ENCODE measurements at places on chromosomes 12 and 14. TPM values are rescaled to one million over a fixed set of nuclear protein-coding genes. Genes with fewer than 3 reads are reported as not detected.
A peak's percentile ranks its signal among the peaks of the same experiment; 100 is the strongest.

Gene CD163
- not detected for total RNA-seq

Gene CLECL1
- not detected for total RNA-seq

Gene AQP6
- total RNA-seq: not detected

Gene PRPF39
- 40.4 TPM for total RNA-seq

Gene ARL1
- total RNA-seq: 127 TPM

Gene PEX5
- 25.5 TPM for total RNA-seq

Gene DHRS2
- not detected for total RNA-seq

Gene PYGL
- total RNA-seq: 97.7 TPM

Gene TEX52
- not detected for total RNA-seq

Gene KIF5A
- total RNA-seq: 2.6 TPM

DNA sequence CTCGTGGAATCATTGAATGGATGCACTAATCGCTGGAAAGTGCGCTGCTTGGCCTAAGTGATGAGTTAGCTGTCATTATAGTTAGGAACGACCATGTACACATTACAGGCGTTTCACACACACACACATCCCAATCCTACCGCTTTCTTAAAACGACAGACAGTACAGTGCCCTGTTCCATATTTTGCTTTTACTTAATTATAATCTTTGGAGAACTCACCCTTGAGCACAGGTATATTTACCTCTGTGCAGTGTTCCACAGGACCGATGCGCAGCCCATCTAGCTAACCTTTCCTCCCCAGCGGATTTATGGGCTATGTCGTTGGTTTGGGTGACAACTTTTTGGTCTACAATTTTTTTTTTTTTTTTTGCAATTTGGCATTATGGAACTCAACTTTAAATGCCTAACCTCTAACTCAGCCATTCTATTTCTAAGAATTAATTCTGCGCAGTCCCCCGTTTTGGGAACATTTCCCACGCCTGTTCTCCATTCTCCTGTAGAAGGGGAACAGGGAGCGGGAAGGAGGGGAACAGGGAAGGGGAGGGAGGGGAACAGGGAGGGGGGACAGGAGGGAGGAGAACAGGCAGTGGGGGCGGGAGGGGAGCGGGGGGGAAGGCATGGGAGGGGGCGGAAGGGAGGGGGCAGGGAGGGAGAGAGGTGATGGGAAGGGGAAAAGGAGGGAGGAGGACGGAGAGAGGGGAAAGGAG, 663 bp upstream of the ULK1 start:
- DNase-seq: no peak

GRCh38 chr12:25625146-25625545, 72.1 kb upstream of the LMNTD1 start:
- no peak for DNase-seq

- no peak for DNase-seq
These were observed 67.3 kb upstream of the BICD1 start for GRCh38 chr12:32039347-32039746.

DNA sequence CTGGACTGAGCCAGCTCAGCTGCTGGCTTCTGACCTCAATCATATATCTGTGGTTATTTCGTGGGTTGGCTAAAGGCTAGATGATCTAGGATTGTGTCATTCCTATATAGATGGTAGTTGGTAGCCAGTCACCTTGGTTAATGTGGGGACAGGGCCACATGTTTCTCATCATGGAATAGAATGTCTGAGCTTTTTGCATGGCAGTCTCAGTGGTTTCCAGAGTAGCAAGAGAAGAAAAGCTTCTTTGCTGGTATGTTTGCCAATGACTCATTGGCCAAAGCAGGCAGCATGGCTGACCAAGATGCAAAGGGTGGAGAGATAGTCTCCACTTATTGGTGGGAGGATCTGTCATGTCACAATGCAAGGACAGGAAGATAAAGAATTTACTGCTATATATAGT, 746.4 kb upstream of the FLRT2 start:
- no peak for DNase-seq

DNA sequence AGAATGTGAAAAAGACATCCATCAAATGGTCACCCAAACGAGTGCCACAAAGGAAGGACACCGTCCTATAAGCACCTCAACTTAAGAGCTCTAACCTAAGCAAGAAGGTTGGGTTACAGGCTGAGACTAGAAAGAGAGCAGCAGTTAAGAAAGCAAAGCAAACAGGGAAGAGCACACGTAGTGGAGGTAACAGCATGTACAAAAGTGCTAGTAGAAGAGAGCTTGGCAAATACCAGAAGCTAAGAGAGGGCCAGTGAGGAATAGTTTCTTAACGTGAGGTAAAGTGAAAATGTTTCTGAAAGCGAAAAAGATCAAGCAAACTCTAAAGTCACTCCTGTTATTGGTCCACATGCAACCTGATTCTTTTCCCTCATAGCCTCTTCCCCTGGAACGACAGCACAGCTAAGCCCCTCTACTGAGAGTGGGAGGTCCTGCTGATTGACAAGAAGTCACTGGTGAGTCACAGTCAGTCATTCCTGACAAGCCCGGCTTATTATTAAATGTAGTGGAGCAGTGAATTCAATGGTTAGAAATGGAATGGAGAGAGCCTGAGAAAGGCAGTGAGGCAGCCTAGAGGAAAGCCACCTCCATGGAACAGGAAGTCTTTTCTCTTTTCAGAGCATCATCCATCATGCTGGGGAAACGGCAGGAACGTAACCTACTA, 204.4 kb downstream of the SLC25A21 start:
- no peak for DNase-seq

GRCh38 chr12:64218597-64218996, 3.5 kb downstream of the KICS2 start:
- DNase-seq: no peak

DNA sequence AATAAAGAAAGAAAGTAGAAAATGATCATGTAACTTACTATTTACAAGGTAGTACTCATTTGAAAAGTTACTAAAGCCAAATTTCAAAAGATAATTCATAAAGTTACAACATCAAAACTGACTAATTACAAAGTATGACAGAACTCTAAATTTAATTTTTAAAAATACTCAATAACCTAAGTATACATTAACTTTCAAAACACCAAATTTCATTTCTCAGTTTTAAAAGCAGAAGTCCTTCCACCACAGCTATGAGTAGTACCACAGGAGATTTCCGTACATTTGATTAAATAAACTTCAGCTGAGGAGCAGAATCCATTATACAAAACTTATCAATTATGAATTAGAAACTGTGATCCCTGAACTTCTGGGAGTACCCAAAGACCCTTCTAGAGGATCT, 100.8 kb upstream of the BBS10 start:
- no peak for DNase-seq

DNA sequence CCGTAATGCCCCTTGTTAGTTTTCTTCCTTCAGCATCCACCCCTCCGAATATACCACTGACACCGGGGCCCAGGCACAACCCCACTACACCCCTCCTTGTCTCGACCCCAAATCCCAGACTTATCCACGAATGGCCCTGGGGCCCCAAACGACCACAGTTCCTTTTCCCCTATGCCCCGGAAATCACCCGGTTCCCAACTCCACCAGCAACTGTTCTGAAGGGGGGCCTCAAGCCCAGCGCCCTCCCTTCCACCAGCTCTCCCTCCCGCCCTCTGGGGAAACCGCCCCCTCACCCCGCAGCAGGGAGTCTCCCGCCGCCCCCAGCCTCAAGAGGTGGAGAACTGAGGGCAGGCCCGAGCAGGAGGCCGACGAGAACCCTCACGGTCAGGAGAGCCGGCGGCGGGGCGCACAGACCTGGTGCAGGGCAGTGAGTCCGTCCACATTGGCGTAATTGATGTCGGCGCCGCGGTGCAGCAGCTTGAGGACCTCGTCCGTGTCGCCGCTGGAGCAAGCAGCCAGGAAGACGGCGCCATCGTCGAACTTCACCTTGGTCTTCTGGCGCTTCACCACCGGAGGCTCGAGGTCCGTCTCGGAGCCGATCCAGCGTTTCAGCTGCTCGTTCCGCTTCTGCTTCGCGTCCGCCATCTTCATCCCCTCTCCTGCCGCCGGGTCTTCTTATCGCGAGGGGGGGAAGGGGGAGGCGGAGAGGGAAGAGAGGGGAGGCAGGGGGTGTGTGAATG, 446 bp downstream of the PPP1R12A start:
- DNase-seq: peak; percentile 96

DNA sequence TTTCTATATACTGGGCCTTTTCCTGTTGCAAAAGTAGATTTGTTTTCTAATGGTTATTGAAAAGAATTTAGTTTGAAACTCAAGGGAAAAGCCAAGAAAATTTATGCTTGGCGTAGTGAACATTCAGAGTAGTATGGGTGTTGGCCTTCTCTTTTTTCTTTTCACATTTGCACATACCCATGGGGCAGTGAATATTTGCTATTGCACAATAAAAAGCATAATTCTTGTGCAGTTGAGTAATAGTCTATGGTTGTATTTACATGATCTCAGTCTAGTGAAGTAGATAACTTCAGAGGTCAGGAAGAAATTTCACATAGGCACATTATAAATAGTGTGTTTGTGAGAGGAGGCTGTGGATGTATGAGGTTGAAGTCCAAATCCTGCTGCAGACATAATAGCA, 158.1 kb downstream of the FLRT2 start:
- no peak for DNase-seq

DNA sequence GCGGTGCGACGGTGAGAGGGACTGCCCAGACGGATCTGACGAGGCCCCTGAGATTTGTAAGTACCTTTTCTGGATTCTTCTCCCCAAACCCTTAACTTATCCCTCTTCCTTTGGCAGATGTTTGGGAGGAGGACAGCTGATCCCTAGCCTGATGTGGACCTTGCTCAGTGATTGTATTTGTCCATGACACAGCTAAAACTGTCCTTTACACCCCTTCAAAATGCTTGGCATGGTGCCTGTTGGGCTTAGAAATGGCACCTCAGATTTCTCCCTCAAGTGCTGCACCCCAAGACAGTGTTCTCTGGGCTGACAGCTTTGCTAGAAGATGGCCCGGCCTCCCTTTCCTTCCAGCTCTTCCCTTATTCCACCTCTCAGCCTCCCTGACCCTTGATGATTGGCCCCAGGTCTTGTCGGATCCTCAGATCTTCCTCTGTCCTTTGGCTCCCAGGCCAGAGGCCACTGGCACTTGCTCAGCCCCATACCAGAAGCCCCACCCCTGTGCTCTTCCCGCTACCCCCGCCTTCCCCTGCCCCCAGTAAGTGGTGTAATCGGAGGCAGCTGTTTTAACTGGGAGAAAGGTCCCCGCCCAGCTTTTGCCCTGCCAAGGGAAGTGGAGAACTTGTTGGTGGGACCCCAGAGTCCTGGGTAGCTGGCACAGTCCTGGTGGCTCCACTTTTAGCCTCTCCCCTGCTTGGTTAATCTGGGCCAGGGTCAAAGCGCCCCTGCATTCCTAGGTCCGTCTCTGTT, 8.7 kb downstream of the LRP1-AS start:
- DNase-seq: no peak

- DNase-seq: no peak
These were observed 40.5 kb upstream of the LTBP2 start for GRCh38 chr14:74652541-74652940.

GRCh38 chr12:113007166-113007565, 28.8 kb downstream of the OAS2 start:
- DNase-seq: no peak

DNA sequence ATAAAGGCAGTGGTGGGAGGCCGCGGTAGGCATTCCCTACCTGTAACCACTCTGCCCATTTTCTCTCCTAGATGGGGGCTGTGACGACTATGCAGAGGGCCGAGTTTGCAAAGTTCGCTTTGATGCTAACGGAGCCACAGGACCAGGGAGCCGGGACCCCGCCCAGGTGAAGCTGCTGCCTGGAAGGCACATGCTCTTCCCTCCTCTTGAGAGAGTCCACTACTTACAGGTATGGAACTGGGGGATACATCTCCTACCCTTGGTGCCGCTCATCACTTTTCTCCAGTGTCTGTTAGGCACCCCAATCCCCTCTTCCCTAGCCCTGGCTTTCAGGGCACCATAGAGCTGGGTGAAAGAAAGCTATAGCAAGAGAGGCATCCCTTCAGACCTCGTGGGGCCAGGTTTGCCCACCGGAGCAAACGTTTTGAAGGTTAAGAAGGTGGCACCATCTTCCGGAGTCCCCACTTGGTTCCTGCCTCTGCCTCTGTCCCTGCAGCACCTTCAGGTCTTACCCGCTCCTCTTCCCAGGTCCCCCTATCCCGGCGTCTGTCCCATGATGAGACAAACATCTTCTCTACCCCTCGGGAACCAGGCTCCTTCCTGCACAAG, 2.0 kb upstream of the P3H3 start:
- DNase-seq: no peak

- no peak for DNase-seq
These were observed 3.1 kb upstream of the RAB5B start for GRCh38 chr12:55970775-55971174.

DNA sequence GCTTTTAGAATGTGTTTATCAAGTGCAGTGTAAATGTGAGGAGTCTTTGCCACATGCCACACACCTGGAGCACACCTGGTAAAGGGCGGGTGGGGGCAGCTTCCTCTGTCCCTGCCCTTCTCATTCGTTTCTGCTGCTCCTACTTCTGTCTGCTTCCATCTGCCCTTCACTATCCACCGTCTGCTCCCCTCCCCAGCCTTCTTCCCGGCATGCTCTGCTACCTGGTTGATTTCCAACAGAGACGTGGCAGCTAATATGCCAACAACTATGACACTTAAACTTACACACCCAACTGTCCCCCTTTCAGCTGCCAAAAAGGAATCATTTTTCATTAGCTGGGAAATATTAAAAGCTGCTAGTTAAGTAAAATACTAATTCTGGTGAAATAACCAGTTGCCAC, 9.1 kb upstream of the CARMIL3 start:
- no peak for DNase-seq

DNA sequence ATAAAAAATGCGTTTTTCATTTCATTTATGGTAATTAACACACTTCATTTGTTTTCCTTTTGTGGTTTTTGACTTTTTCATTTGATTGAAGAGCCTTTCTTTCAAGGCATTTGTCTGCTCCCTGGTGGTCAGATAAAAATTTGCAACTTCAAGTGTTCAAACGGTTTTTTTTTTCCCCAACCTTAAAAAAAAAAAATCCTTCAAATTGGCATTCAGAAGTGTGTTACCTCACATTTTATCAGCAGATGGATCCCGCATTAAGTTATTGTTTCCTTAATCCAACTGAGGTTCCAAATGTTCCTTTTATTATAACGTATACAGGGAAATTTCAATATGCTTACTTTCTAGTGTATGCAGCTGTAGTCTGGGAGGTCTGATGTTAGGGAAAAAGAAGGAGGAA, 47.2 kb downstream of the MYF5 start:
- DNase-seq: no peak

GRCh38 chr14:90332271-90332584, 487 bp upstream of the NRDE2 start:
- no peak for DNase-seq

DNA sequence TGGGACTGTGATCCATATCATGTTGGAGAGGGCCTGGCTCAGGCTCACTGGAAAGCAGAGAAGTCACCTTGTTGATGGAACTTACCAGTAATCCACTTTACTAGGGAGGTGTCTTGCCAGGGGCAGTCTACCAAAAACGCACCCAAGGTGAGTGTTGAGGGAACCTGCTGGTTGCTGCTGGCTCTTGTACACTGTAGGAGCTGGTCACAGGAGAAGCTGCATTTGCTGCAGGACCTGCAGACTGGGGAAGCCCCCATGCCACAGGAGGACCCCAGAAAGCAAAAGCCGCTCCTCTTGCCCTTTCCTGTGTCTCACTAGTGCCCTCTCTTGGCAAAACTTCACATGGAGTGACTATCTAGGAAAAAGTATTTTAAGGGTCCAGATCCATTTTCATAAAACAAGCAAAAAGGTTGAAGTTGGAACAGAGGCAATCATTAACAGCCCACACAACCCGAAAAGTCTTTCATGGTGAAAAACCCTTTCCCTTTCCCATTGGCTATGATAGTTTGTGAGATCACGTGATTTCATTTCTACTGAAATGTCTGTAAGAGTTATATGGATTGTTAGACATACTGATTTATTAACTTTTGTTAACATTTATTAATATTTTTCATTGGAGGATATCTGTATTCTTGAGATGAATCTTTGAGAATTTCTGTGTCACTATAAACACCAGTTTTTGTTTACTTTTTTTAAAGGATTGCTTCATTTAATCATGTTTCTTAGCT, 59.2 kb downstream of the RASSF8 start:
- DNase-seq: no peak
